ENCODE measurements at places on chromosomes 6 and 20.
A peak's percentile ranks its signal among the peaks of the same experiment; 100 is the strongest.

DNA sequence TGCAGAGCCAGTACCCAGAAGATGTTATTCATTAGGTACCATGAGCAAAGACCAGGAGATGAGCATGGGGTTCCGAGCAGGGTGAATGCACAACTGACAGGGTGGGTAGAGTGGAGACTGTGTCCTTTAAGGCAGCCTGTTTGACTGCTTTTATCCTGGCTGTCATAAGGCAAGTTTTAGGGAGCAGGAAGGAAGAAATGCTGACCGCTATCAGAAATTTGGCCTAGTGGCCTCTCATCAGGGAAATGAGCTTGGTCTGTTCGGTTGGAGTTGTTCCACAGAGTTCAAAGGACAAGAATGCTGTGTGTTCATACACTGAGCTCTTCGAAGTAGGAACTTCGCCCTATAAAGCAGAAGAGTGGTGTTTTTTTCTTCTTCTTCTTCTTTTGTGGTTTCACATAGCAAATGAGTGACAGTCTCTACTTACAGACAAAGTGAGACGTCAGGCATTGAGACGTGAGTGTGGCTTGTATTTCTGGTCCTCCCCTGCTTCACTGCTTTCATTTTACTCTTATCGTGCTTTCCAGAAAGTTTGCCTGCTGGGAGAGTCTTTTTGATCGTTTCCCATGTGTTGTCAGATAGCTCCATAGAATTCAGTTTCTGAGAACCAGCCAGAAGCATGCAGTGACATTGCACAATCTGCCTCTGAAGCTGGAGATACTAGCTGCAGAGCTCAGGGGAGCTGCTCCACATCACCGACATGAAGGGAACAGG, at the start of gene CASS4:
TSS of gene CASS4 (plus strand) at position 502 of the 714 bp plus-strand sequence. CDS start at position 701, 199 bp downstream.
- no peak for DNase-seq

- no peak for DNase-seq
These were observed 10.5 kb downstream of the VPS16 start for GRCh38 chr20:2851086-2851485.

GRCh38 chr6:139538366-139538765, 163.9 kb upstream of the CITED2 start:
- no peak for DNase-seq

DNA sequence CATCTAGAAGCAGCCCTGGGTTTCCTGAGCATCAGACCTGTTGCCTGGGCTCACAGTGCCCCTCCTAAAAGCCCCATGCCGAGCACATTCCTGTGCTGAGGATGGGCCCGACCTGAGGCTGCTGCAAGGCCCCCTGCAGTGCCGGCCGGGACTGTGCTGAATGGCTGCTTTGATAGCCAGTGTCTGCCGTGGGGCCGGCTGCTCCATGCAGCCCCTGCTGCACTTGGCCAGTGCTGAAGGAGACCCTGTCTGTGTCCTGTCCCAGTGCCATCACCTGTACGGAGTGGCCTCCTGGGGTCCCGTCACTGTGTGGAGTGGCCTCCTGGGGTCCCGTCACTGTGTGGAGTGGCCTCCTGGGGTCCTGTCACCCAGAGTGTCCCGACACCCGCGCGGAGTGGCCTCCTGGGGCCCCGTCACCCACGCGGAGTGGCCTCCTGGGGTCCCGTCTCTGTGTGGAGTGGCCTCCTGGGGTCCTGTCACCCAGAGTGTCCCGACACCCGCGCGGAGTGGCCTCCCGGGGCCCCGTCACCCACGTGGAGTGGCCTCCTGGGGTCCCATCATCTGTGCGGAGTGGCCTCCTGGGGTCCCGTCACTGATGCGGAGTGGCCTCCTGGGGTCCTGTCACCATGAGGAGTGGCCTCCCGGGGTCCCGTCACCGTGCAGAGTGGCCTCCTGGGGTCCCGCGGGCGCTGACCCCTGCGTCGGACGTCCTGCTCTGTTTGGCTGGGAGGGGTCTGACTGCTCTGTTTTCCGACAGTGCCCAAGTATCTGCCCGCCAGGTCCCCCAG, 7.0 kb downstream of the COL9A3 start:
- DNase-seq: no peak

DNA sequence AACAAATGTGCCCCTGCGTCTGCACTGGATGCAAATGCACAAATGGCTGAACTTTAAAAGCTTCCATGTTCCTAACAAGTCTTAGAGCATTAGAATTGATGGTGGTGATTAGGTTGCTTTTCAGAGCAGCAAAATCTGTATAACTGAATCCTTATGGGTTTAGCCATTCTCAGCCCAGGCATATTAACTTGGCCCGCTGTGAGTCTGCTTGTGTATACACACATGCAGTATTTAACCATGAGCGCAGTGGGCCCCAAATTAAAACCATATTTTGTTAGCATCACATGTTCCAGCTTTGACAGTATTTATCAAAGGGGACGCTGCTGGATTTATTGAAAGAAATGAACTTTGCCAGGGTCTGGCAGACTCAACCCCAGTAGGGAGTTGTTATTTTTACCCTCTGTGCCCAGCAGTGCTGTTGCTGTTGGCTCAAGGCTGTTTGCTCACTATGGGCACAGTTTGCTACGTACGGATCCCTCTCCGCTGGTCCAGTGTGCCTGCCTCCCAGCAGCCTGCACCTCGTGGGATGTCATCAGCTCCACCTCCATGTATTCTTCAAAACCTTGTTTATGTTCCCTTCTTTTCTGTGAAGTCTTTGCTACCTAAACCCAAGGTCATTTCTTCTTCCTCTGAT, 144.7 kb downstream of the QRSL1 start:
- DNase-seq: no peak

GRCh38 chr6:161496941-161497340, 223.1 kb upstream of the AGPAT4 start:
- DNase-seq: no peak

DNA sequence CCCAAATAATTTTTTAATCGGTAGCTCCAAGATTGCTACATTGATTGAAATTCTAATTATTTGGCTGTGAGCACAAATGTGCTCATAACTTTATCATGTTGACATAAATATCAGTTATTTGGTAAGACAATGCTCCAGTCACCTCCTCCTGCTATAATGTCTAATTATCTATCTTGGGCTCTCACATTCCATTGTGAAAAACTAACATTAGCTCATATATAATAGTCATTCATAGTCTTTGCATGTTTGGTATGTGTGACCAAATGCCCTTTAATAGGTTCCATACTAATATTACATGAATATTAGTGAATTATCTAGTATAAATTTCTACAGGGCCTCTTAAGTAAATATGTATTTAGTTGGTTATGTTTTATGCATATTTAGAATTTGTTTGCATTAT, 185.6 kb upstream of the MCHR2 start:
- no peak for DNase-seq

DNA sequence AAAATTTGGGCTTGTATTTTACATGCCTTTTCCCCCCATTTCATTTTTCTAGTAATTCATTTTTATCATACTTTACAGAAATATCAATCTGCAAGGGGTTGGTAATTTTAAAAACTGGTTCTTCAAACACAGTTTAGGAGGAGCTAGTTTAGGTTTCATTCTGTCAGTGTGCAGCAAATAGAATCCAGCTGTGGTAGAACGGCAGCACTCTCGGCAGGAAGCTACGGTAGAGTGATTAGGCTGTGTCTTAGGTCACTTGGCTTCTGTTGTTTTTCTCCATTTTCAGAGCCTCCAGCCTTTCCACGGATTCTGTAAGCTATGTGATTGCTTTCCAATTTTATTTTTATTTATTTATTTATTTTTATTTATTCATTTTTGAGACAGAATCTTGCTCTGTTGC, 32.7 kb downstream of the TLDC2 start:
- DNase-seq: no peak

- DNase-seq: peak; percentile 34
These were observed 42.6 kb downstream of the TRIM27 start for GRCh38 chr6:28880894-28881780.

GRCh38 chr6:85283436-85283835, 166.4 kb upstream of the NT5E start:
- DNase-seq: no peak

- DNase-seq: no peak
These were observed 10.2 kb upstream of the PRND start for GRCh38 chr20:4711511-4711910.

DNA sequence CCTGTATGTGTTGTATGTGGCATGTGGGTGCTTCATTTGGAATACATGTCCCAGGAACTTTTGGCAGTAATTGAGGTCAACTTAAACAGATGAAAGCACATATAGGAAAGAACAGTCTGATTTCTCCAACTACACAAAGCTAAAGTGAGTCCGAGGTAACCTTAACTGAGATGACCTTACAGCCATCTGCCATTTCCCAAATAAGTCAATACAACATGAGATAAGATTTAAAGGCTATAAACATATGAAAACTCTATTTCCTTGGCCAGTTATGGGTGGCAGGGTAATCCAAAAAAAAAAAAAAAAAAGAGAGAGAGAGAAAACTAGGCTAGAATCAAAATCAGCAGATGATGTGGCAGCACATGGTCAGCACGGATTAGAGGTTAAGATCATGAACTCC, 1068.3 kb downstream of the KHDRBS2 start:
- no peak for DNase-seq

GRCh38 chr6:89120371-89120770, 2.5 kb upstream of the SRSF12 start:
- DNase-seq: no peak

DNA sequence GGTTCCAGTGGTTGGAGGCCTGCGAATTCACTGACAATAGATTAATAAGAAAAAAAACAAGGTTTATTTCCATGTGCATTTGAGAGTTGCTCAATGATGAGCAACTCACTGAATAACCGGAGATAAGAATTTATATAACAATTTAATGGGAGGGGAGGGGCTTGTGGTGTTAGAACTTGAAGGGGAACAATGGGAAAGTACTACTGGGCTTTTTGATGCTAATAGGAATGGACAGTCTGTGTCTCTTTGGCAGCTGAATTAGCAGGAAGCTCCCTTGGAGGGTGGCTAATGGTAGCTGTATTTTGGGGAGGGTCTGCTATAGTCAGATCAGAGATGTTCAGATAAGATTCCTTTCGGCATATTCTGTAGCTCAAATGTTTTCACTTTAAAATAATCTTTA, 62.4 kb upstream of the GMDS start:
- DNase-seq: no peak

DNA sequence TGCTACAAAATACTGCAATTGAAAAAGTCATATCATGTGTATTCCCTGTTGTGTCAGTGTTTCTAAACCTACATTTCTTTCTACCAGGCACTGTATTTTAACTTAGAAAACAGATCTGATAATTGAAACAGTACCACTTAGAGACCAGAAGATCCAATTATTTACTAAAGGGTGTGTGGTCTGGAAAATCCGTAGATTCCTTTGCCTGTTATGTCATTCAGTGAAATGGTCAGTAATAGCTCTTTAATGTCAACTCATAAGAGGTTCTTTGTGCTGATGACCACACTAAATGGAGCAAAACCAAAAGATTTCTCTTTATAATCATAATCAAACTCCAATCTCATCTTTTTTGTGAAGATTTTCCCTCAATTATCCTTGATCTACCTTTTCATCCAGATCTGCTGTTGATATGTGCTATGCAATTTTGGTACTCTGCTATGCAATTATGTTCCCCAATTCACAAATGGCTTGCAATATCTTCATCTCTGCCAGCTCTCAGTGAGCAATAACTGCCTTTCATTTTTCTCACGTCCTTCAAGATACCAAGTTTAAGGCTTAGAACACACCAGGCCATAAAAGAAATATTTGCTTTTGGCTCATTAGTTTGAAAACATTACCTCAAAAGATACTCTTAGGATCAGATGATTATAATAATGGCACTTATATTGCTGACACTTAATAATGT, 165.5 kb downstream of the MOXD1 start:
- DNase-seq: no peak

- DNase-seq: peak; percentile 79
These were observed at the start of gene HIVEP2 for GRCh38 chr6:142945049-142945445. Gene HIVEP2, minus strand, starts transcription at chr6:142945176. Its CDS starts 170,438 bp downstream, at chr6:142774738.

- DNase-seq: no peak
These were observed 3.3 kb downstream of the ID1 start for GRCh38 chr20:31608251-31608945.

DNA sequence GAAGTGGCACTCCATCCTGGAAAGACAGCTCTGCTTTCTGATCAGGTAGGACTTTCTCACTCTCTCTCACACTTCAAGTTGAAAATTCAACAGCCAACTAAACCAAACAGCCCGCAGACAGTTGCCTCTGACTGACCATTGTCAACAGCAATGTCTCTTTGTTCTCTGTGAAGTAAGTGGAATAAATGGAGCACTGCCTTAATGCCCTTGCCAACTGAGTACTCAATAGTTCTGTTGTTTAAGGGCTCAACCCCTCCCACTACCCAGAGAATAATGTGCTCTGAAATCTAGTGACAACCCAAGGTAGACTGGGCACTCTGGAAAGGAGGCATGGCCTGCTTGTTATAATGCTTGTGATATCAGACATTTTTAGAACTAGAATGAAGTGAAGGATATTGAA, 16.8 kb upstream of the BCLAF1 start:
- DNase-seq: no peak

DNA sequence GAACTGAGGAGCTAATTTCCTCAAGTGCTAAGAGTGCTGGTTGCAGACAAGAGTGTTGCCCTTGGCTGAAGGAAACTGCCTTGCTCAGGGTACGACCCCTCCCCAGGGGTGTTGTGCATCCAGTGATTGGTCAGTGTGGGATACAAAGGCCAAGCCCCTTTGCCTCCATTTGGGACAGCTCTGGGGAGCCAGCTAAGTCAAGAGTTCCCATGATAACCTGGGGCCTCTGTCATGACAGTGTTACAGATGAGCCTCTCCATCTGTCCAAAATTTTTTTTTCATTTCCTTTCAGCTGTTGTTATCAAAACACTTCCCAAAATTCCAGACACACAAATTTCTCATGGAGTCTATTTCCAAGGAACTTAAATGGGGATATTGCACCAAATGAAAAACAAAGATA, 93.3 kb downstream of the HS3ST5 start:
- no peak for DNase-seq

DNA sequence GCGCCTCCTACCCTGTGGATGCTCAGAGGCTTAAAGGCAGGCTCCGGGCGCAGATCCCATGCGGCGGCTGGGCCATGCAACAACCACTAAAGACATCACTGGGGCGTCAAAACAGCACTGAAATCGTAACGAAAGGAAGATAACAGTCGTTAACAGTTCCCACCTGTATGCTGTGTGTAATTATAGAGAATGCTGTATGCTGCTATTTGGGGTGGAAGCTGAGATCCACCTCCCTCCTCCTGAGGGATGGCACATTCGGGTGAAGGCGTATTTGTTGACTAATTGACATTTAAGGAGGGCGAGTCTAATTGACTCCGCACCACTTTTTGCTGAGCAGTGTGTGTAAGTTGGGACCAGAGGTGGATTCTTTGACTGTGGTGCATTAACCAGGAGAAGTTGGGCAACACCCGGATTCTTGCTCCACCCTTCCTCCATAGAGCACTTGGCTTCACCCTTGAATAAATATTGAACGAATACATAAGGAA, 687 bp downstream of the SLC35A1 start:
- DNase-seq: no peak

GRCh38 chr20:47349365-47350180, 6.9 kb downstream of the ZMYND8 start:
- DNase-seq: no peak

DNA sequence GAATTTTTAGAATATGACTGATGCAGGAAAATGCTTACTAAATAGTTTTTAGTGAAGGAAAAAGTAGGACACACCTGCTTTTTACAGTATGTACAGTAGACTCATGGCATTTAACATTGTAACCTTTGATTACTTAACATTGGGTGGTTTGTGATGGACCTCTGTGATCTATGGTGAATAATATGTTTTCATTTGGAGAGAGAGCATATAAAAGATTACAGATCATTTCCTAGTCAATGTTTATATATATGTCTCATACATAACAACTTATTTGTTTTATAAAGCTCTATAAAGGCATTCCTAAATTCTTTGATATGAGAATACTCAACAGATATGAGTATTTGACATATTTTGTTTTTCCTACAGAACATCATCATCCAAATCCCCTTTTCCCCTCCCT, 129.3 kb upstream of the PDE7B start:
- DNase-seq: no peak

GRCh38 chr20:17969884-17970409, 1.1 kb downstream of the MGME1 start:
- no peak for DNase-seq

Data from activated naive CD4-positive, alpha-beta T cell (primary cell).